ENCODE measurements at places on chromosomes 7 and 10.

GRCh38 chr7:7203813-7204575 is 21.6 kb downstream of the C1GALT1 start:
- DNase-seq: no peak

- DNase-seq: no peak
Observed at GRCh38 chr10:26739071-26739631, 41.6 kb downstream of the PDSS1 start.

- DNase-seq: no peak
Observed at GRCh38 chr10:31424473-31424872, 105.5 kb downstream of the ZEB1 start.

- DNase-seq: no peak
Observed at GRCh38 chr7:47026780-47027361, 555.0 kb downstream of the TNS3 start.

DNA sequence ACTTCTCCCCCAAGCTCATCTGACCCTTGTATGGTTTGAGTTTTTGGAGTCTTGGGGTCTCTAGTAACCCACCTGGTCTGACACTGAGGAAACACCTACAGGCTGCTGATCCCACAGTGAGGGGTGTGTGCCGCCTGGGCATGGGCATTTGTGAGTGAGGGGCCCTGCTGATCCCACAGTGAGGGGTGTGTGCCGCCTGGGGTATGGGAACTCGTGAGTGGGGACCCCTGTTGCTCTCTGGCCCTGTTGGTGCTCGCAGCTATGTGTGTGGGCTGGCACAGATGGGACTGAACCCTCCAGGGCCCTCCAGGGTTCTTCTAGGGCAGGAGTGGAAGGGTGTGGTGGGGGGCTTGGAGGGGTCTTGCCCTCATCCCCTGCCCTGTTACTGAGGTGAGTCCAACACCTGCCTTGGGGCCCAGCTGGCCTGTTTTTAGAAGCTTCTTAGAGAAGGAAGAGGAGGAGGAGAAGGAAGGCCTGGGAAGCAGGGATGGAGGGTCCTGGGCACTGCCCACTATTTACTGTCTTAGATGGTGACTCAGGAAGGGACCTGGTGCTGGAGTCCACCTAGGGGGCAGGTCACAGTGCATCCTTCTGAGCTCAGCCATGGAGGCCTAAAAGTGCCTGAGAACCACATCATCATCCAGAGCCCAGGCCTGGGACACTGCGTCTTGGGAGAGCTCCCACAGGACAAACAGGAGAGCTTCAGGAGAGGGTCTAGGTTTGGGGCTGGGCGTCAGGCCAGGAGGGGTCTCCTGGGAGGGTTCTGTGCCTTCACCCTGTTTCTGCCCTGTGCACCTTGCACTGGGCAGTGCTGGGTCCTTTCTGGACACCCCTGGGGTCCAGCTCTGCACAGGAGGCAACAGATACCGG is 36.2 kb upstream of the ZNF716 start:
- DNase-seq: no peak

DNA sequence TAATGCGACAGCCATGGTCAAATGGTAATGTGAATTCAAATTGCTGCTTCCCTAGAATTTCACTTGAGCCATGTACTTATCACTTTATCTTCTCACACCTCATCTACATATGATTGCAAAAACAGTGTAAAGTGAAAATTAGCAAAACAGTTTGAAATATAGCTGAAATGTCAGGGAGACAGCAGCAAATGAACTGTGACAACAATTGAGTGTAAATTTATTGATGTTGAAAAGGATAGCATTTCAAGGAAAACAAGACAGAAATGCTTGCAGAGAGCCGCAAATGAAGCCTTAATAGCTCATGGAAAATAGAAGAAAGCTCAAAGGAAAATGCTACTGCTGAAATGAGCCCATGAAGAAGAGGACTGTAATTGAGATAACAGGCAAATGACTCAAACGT is 516.2 kb upstream of the POT1 start:
- DNase-seq: no peak

DNA sequence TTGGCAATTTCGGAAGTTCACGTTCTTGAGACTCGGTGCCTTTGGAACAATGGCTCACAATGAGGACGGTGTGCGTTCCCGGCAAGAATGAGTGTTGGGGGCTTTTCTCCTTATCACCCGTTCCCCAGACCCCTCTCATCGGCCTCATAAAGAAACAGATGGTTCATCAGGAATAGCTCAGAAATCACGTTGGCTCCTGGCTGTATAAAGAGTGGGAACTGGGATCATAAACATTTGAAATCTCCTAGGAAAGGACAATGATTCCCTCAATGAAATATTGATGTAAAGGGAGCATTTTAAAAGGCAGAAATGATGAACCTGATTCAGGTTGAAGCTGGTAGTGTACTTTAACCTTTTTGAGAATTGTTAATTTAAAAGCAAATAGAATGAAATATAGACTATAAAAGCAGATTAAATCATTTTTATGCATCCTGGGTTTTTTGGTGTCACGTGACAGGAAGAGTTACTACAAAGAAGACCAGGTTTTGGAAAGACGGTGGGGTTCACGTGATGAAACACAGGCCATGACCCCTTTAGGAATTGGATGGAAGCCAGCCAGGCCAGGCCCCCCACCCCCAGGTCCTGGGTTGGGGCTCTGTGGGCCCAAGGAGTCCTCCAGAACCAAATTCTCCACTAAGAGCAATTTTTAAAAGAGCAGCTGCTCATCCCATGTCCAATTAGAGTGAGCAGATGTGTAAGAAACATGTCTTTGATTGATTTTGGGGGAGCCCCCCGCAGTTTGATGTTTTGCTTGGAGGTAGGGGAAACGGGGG is 63.0 kb downstream of the CUX1 start:
- no peak for DNase-seq

DNA sequence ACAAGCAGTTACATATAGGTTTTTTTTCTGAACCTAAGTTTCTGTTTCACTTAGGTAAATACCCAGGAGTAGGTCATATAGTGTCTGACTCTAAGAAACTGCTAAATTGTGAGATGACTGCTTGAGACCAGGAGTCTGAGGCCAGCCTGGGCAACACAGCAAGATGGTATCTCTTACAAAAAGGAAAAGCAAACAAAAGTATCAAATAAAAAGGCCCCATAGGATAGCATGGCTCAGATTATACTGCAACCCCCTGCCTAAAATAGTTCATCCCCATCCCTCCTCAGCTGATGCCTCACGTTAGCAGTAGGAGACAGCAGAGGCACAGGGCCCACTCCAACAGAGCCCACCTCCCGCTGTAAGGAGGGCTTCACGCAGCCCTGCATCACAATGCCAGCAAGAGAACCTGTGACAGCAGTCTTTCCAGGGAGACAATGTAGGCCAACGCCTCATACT is 90.3 kb downstream of the SRPK2 start:
- DNase-seq: no peak

DNA sequence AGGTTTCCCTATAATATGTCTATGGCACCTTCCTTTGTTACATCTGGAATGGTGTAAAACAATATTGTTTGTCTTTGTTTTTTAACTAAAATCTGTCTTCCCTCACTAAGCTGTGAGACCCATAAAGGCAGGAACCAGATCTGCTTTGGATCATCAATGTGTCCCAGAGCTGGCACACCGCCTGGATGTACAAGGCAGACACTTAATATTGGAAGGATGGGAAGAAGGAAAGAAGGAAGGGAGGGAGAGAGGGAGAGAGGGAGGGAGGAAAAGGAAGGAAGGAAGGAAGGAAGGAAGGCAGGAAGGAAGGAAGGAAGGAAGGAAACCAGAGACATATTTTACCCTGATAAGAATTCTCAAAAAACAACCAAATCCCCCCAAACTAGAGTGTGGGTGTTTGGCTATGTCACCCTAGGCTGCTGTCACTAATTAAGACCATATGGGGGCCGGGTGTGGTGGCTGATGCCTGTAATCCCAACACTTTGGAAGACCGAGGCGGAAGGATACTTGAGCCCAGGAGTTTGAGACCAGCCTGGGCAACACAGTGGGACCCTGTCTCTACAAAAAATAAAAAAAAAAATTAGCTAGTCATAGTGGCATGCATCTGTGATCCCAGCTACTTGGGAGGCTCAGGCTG is 59.6 kb downstream of the SH3PXD2A start:
- DNase-seq: no peak

DNA sequence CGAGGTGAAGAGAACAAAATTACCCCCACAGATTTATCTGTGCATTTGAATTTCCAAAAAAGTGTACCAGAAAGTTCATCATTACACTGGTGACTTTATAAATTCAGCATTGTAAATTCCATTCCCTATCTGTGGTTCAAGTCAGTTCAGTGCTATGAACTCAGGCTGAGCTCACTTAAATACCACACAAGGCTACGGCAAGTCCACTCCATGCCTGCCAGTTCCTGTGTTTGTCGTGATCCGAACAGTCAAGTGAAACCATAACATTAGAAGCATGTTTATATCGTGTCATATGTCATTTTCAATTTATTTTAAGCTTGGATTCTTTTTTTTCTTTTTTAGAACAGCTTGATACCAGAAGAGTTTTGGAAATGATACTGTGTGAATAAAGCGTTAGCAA is 14.8 kb downstream of the MBL2 start:
- no peak for DNase-seq

GRCh38 chr10:47396311-47396717 is 12.2 kb upstream of the ZNF488 start:
- no peak for DNase-seq

- DNase-seq: no peak
Observed at GRCh38 chr7:54932818-54933543, 85.8 kb upstream of the EGFR start.

Data from HFF-Myc (cell line).